ENCODE measurements at places on chromosomes 4 and X. TPM values are rescaled to one million over a fixed set of nuclear protein-coding genes. Genes with fewer than 3 reads are reported as not detected.

EPGN gene
- 146 TPM for total RNA-seq

TLR6 gene
- 17.3 TPM for total RNA-seq

TLR2 gene
- total RNA-seq = 0.10 TPM

GYPE gene
- 1.3 TPM for total RNA-seq

YY2 gene
- 2.3 TPM for total RNA-seq

PPP1R2C gene
- total RNA-seq = not detected

CLCN4 gene
- 3.4 TPM for total RNA-seq

BMPR1B gene
- 0.20 TPM for total RNA-seq

SPINK2 gene
- total RNA-seq = not detected

DMD gene
- total RNA-seq = 3.9 TPM

VSIG1 gene
- not detected for total RNA-seq

CSAG2 gene
- total RNA-seq = not detected

SLC4A4 gene
- total RNA-seq = 0.10 TPM

GPR119 gene
- not detected for total RNA-seq

CXCL11 gene
- total RNA-seq = not detected

GRIA3 gene
- total RNA-seq = not detected

AKAP14 gene
- total RNA-seq = not detected

CXorf49 gene
- total RNA-seq = not detected

ZAR1 gene
- total RNA-seq = not detected

RAB9B gene
- total RNA-seq = 0.98 TPM

TMPRSS11F gene
- total RNA-seq = not detected

PCDH19 gene
- 0.06 TPM for total RNA-seq

ADAM29 gene
- not detected for total RNA-seq

ZMAT1 gene
- total RNA-seq = 2.3 TPM

GALNTL6 gene
- 0.20 TPM for total RNA-seq

ZNF630 gene
- 1.6 TPM for total RNA-seq

FAM47E gene
- 0.78 TPM for total RNA-seq

ANOS1 gene
- not detected for total RNA-seq

HELT gene
- total RNA-seq = not detected

FREM3 gene
- total RNA-seq = not detected

NEUROG2 gene
- total RNA-seq = not detected

EREG gene
- total RNA-seq = 2.7 TPM

ANK2 gene
- total RNA-seq = 24.0 TPM

PGAM4 gene
- total RNA-seq = 0.22 TPM

STOX2 gene
- 4.4 TPM for total RNA-seq

CPE gene
- total RNA-seq = 2.1 TPM

SLC6A8 gene
- 42.0 TPM for total RNA-seq

RTL3 gene
- total RNA-seq = not detected

TRAM1L1 gene
- total RNA-seq = 4.2 TPM

USP38 gene
- total RNA-seq = 10.7 TPM

C1QTNF7 gene
- total RNA-seq = not detected

XG gene
- not detected for total RNA-seq

ARHGAP36 gene
- total RNA-seq = not detected

CABS1 gene
- not detected for total RNA-seq

GUF1 gene
- total RNA-seq = 28.9 TPM

CCKAR gene
- not detected for total RNA-seq

RGN gene
- total RNA-seq = not detected

ARMCX6 gene
- total RNA-seq = 52.8 TPM

ELK1 gene
- total RNA-seq = 36.4 TPM

ADH1C gene
- total RNA-seq = not detected

AREG gene
- 6.8 TPM for total RNA-seq

DGKK gene
- total RNA-seq = not detected

CYTL1 gene
- not detected for total RNA-seq

FAM241A gene
- 6.2 TPM for total RNA-seq

NWD2 gene
- total RNA-seq = not detected

FAM47A gene
- total RNA-seq = not detected

GEMIN8 gene
- 29.6 TPM for total RNA-seq

ERAS gene
- not detected for total RNA-seq
